ENCODE measurements at places on chromosomes 11 and 22. TPM values are rescaled to one million over a fixed set of nuclear protein-coding genes. Genes with fewer than 3 reads are reported as not detected.

DNA sequence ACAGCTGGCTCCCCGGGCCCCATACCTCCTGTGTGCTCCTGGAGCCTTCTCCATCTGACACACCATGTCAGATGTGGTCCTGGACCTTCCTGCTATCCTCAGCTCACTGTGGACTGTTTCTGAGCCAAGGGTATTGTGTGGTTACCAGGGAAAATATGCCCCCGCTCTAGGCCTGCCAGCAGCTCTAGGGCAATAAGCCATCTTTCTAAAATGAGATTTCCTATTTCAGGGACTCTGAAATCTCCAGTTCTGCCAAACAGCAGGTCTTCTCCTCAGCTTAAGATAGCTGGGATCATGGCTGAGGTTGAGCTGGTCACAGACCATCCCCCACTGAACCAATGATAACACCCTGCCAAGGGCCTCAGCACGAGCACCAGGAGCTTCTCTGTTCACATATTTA lies 227.6 kb downstream of the ST3GAL4 start:
- H3K4me1 ChIP-seq: peaks cover 5% of the 10 kb centered on the region
- no peak overlapping the region for H3K4me3 ChIP-seq
- no peak overlapping the region for H3K27ac ChIP-seq
- no peak for DNase-seq
- no peaks in the 10 kb centered on the region for H3K36me3 ChIP-seq

- no peak overlapping the region for H3K4me3 ChIP-seq
- peak overlapping the region; percentile 37 for H3K27ac ChIP-seq
- DNase-seq: peak; percentile 79
- no peaks in the 10 kb centered on the region for H3K36me3 ChIP-seq
- H3K27me3 ChIP-seq: no peaks in the 10 kb centered on the region
- H3K4me1 ChIP-seq: peaks cover 6% of the 10 kb centered on the region
These were observed 77.0 kb downstream of the NECTIN1 start for GRCh38 chr11:119651802-119652584.

- no peaks in the 10 kb centered on the region for H3K27me3 ChIP-seq
- H3K4me1 ChIP-seq: no peaks in the 10 kb centered on the region
- H3K27ac ChIP-seq: no peak overlapping the region
- DNase-seq: no peak
- no peak overlapping the region for H3K4me3 ChIP-seq
These were observed 10.5 kb downstream of the ART5 start for GRCh38 chr11:3631331-3631730.

GRCh38 chr11:111526501-111526900 lies 11.9 kb downstream of the HOATZ start:
- H3K36me3 ChIP-seq: no peaks in the 10 kb centered on the region
- H3K4me3 ChIP-seq: no peak overlapping the region
- H3K27ac ChIP-seq: no peak overlapping the region
- H3K27me3 ChIP-seq: peaks cover 6% of the 10 kb centered on the region

- no peak overlapping the region for H3K27ac ChIP-seq
- H3K27me3 ChIP-seq: no peaks in the 10 kb centered on the region
- H3K36me3 ChIP-seq: no peaks in the 10 kb centered on the region
- DNase-seq: no peak
- no peak overlapping the region for H3K4me3 ChIP-seq
- no peaks in the 10 kb centered on the region for H3K4me1 ChIP-seq
These were observed 90.3 kb upstream of the MTMR2 start for GRCh38 chr11:96014217-96014616.

- H3K27me3 ChIP-seq: no peaks in the 10 kb centered on the region
- H3K36me3 ChIP-seq: no peaks in the 10 kb centered on the region
- H3K4me3 ChIP-seq: no peak overlapping the region
- no peaks in the 10 kb centered on the region for H3K4me1 ChIP-seq
- H3K27ac ChIP-seq: no peak overlapping the region
These were observed 18.7 kb upstream of the JHY start for GRCh38 chr11:122863704-122864326.

DNA sequence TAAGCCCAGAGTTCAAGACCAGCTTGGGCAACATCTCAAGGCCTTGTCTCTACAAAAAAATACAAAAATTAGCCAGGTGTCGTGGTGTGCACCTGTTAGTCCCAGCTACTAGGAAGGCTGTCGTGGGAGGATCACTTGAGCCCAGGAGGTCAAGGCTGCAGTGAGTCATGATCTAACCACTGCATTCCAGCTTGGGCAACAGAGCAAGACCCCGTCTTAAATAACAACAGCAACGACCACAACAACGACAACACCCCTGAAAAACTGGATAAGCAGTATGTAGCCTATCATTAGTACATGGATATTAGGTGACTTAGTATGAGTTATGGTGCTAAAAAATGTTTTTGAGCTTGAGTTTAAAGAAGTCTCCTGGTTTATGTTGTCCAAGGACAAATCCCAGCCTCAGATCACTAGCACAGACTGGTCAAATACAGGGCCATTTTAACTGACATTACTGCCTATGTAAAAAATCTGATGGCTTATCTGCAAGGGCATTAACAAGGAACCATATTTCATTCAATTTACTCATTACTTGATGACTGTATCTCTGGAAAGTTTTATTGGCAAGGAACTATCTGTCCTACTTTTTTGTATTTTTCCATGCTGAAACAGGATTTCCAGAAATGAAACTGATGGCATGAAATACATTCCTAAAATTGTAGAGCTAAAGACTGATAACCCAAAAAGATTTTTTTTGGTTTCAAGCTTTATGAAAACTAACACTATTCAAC lies 23.4 kb downstream of the C2CD3 start:
- no peak overlapping the region for H3K4me3 ChIP-seq
- no peaks in the 10 kb centered on the region for H3K36me3 ChIP-seq
- no peaks in the 10 kb centered on the region for H3K27me3 ChIP-seq
- no peak for DNase-seq
- no peaks in the 10 kb centered on the region for H3K4me1 ChIP-seq
- H3K27ac ChIP-seq: no peak overlapping the region

The ADAMTS8 gene
- 0.04 TPM for total RNA-seq

- no peak overlapping the region for H3K4me3 ChIP-seq
- no peaks in the 10 kb centered on the region for H3K36me3 ChIP-seq
- H3K27ac ChIP-seq: no peak overlapping the region
- no peak for DNase-seq
- no peaks in the 10 kb centered on the region for H3K27me3 ChIP-seq
- peaks cover 30% of the 10 kb centered on the region for H3K4me1 ChIP-seq
These were observed 56.9 kb downstream of the PARVA start for GRCh38 chr11:12434325-12434654.

All from pancreas (tissue), 10 donors.